ENCODE measurements at places on chromosomes 16 and 17. TPM values are rescaled to one million over a fixed set of nuclear protein-coding genes. Genes with fewer than 3 reads are reported as not detected.

Gene EFNB3
- 3.9 TPM for total RNA-seq

Gene KRTAP4-3
- total RNA-seq: 2.0 TPM

Gene SEZ6L2
- total RNA-seq: 2.9 TPM

Gene MT1A
- total RNA-seq: 1.4 TPM

Gene NKIRAS2
- total RNA-seq: 21.5 TPM

Gene TBC1D3L
- total RNA-seq: 2.8 TPM

Gene IRF8
- 22.6 TPM for total RNA-seq

Gene ZSCAN10
- total RNA-seq: not detected

Gene FOXO3B
- total RNA-seq: 5.2 TPM

Gene TPPP3
- total RNA-seq: 22.6 TPM

Gene MVD
- total RNA-seq: 39.9 TPM

Gene RILP
- total RNA-seq: 8.1 TPM

Gene FADS6
- 2.6 TPM for total RNA-seq

Gene PDK2
- 10.3 TPM for total RNA-seq

Gene HOXB5
- 0.59 TPM for total RNA-seq

Gene TSPOAP1
- total RNA-seq: 3.9 TPM

Gene CCL2
- total RNA-seq: 25.5 TPM

Gene GPRC5B
- total RNA-seq: 26.1 TPM

Gene NAGS
- total RNA-seq: 0.49 TPM

Gene DHRS7C
- 15.9 TPM for total RNA-seq

Gene RAMP2
- 16.4 TPM for total RNA-seq

Gene EVPL
- 43.7 TPM for total RNA-seq

Gene BMERB1
- 26.4 TPM for total RNA-seq

Gene CDH1
- 83.0 TPM for total RNA-seq

Measured in skin of body (tissue), 3 donors.